Stimulated activated CD8-positive, alpha-beta memory T cell treated with anti-CD3 and anti-CD28 coated beads, Interleukin-15, amount 100 ng/mL, for 48 hours (primary cell): ENCODE measurements at places on chromosomes 6 and 20.

DNA sequence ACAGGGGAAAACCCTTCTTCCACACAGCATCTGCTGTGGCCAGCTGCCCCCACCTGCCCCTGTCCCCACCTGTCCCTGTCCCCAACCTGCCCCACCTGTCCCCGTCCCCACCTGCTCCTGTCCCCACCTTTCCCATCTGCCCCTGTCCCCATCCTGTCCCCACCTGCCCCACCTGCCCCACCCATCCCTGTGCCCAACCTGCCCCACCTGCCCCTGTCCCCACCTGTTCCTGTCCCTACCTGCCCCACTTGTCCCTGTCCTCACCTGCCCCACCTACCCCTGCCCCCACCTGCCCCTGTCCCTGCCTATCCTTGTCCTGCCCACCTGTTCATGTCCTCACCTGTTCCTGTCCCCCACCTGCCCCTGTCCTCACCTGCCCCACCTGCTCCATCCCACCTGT is 6.4 kb upstream of the MYT1 start:
- no peak for DNase-seq

DNA sequence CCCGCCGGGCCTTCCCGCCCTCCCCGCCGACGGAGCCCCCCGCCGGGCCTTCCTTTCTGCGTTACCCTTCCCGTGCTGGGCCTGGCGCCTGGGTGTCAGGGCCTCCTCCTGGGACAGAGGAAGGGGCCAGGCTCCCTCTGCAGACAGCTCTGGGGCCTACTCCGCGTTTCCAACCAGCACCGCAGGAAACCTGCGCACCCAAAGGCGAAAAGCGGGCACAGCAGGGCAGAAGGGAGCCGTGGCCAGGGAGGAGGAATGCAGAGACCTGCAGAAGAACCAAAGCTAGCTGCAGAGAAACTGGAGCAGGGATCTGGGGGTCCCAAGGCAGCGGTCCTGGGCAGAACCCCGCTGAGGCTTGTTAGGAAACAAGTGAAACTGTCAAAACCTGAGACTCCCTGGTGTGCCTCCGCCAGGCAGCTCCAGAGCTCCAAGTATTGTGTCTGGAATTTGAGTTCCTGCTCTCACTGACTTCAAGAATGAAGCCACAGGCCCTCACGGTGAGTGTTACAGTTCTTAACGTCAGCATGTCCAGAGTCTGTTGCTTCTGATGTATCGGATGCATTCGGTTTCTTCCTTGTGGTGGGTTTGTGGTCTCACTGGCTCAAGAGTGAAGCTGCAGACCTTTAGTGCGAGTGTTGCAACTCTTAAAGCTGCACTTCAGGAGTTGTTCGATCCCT is 33.3 kb downstream of the IRF4 start:
- DNase-seq, result no peak

DNA sequence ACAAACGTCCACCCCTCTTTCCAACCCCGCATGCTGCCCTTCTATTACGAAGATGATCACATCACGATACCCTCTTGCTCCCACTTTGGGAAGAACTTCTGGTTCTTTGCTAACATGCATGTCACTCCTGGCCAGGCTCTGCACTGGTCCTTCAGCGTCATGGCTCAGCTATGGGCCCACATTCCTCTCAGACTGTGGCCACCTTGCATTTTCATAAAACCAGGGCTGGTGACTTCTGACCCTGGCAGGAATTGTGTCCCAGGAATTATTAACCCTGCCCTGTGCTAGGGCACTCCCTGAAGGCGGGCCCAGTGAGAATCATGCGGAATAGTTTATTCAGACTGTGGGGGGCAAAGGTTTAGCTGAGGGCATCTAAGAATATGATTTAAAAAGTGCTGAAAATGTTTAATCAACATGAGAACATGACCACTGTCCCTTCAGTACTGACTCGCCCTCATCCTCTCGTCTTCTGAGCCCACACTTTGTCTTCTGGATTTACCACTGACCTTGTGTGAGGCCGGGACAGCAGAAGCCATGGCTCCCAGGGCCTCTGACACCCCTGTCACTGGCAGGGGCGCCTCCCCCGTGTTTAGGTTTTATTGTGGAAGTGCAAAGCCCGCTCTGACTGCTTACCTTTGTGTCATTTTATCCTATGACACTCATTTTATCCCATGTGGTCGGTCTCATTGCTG is 38.1 kb upstream of the THBS2 start:
- no peak for DNase-seq

DNA sequence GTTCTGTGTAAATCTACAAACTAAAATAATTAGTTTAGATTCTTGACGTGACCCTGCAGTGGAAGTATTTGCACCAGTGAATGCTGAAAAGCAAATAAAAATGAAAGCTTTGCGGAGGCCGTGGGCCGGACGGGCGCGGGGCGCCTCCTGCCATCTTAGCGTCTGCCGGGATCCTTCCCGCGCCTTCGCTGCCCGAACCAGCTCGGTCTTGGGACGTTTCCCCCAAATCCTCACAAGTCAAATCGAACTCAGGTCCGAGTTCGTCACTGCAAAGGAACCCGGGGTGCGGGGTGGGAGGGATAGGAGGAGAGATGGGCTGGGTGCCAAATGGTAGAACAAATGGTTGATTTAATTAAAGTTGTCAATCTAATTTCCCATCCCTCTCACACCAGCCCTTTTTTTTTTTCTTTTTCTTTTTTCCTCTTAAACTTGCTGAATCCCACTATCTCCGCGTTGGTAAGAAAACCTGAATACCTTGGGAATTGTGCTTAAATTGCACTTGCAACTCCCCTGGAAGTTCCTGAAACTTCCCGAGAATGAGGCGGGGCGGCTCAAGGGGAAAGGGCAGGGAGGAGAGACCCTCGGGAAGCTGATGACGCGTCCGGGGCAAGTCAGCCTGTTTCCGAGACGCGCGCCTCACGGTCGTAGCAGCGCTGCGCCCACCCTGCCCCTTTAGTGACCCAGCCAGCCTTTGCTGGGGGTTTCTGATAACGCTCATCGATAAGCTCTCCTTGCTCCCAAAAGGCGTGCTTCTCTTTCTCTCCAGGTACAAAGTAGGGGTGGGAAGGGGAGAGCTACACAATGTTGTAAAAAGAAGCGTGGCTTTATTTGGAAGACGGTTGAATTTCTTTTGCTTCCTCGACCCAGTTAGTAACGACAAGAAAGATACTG is 1.8 kb downstream of the GJA1 start:
- DNase-seq, result no peak

DNA sequence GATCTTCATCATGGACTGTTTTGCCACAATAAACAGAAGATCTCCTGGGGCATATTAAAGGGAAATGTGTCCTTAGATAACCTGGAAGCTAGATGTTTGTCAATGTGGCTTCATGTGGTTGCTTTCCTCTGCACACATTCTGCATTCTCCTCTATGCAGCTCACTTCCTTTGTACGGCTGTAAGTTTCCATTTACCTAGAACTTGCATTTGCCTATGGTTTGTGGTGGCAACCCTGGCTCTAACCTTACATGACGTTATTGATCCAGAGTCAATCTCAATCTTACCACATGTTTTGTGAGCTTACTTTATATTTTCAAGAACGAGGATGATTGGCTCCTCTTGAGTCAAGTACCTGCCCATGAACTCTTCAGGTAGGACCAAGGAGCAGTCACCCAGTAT is 863.1 kb downstream of the MAFB start:
- DNase-seq, result no peak

DNA sequence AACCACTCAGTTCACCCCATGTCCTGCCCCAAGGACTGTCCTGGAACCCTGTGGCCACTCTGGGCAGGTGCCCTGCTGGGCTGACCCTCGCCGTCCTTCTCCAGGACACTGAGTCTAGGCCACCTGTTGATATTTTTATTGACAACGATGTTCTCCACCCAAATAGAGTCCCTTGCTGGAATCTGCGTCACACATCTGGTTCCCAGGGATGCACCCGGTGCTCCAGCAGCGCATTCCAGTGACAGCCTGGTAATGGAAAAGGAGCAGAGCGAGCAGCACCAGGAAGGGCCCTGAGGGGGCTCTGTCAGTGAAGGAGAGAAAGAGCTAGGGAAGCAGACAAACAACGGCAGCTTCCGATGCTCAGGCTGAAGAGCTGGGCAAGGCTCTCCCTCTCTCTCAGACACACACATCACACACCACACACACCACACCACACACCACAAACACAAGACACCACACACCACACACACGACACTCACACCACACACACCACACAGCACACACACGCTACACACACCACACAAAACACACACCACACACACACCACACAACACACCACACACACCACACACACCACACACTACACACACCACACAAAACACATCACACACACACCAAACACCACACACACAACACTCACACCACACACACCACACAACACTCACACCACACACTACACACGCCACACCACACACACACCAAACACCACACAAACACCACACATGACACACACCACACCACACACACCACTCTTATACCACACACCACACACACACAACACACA is 117.9 kb upstream of the THBS2 start:
- no peak for DNase-seq

- no peak for DNase-seq
Observed at GRCh38 chr6:26187981-26188635, 100.9 kb downstream of the HFE start.

GRCh38 chr6:117072134-117072533 is 193.2 kb upstream of the VGLL2 start:
- DNase-seq, result no peak

DNA sequence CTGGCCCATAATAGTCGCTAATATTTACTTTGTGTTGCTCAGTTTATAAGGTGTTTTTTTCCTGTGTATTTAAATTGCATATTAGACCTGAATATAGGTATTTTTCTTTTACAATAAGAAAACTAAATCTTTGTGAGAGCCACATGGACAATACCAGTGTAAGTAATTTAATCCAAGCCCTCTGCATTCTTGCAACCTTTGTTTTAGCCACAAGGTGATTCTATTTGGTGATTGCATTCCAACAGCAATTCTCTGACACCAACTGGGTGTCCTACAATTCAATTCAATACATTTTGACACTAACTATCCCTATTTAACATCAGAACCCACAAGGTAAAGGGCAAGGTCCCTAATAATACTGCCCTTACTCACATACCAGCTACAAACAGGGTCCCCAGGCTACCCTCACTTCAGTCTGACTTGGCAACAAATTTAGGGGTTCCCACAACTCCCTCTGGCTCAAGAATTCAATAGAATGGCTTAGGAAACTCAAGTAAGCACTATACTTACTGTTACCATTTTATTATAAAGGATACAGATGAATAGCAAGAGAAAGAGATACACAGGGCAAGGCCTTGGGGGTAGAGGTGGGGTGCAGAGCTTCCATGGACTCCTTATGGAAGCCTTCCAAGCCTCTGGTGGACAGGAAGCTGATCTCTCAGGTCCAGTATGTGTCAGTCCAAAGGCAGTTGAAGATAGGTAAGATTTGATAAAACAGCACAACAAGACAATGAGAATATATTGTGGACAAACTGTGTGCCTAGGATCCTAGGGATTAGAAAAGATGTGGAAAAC is 169.3 kb downstream of the CD83 start:
- no peak for DNase-seq

DNA sequence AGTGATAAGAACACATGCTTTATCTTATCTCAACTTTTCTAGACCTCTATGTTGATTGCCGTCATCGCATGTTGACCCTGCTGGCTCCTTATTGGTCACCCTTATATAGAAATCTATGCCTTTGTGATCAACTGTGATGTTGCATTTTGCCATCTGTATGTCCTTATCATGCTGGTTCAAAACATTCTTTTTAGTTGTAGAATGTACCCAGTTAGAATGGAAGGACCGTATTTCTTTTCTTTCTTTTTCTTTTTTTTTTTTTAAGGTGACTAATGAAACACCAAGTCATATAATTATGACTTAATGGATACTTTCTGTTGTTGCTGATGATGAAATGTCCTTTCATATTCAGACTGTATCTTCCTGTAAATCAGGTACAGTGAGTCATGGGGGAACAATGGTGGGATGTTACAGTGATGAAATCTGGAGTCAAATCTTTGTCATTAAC is 145.9 kb upstream of the CITED2 start:
- no peak for DNase-seq

DNA sequence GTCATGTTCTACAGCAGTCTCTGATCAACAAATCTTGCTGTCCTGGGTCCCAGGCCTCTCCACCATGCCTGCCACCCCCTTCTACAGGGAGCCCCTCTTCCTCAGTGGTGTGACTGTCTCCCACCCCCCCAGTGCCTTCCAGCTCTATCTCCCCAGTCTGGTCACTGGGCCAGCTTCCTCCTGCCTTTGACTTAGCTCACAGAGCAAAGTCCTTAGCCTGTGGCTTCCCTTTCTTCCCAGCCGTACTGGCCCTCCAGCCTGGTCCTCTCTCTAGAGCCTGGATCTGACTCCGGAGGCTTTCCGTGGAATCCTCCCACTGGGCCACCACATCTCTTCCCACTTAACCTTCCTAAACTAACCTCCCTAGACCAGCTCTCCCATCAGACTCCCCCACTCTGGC is 17.0 kb downstream of the MAPK13 start:
- no peak for DNase-seq

GRCh38 chr20:17635332-17636244 is 46.5 kb downstream of the RRBP1 start:
- no peak for DNase-seq

DNA sequence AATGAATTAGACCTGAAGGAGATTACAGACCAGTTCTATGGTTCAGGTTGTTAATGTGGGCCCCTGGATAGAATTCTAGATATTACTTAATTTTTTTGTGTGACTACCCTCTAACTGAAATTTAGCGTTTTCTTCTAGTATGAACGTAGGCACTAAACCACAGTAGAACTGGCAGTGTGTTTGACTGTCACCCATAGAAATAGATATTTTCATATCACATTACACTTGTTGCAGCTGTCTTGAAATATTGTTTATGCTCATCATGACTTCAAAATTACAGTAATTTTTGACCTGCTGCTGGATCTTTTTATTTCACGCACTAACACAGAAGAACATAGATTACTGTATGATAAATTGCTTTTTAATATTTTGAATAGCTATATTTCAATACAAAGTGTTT is 31.6 kb downstream of the E2F3 start:
- no peak for DNase-seq

DNA sequence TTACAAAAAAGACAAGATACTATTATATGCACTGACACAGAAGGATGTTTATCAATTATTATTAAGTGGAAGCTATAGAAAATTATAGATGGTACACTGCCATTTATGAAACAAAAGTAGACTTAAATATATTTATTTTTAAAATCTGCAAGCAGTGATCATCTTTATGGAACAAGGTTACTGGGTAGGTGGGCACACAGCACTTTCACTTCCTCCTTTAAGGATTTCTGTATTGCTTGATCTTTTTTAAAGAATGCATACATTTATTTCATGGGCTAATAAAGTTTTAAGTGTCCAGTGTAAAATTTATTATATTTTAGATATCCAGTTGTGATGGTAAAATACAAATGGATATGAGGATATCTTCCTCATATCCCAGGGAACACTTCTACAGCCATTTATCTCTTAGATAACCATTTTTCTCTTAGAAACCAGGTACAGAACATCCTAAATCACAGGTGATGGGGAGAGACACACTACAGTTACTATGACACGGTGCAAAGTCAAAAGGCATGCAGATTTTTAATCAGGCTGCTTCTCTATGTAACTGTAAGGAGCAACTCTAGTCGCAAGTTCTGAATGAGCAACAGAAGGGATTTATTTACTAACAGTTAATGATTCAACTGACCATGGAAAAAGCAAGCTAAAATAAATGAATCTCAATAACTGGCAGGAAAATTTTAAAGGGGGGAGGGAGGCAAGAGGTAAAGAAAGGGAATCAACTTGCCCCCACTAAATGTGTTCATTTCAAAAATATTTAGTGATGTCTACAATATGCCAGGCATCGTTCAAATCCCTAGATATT is 2.2 kb downstream of the FBXL4 start:
- no peak for DNase-seq
